ENCODE measurements at places on chromosomes 16 and 17. TPM values are rescaled to one million over a fixed set of nuclear protein-coding genes. Genes with fewer than 3 reads are reported as not detected.

GRCh38 chr17:44360826-44361225 is 2.8 kb downstream of the FAM171A2 start:
- no peak for DNase-seq

GRCh38 chr17:18105027-18105426 is 3.5 kb upstream of the MYO15A start:
- no peak for DNase-seq

DNA sequence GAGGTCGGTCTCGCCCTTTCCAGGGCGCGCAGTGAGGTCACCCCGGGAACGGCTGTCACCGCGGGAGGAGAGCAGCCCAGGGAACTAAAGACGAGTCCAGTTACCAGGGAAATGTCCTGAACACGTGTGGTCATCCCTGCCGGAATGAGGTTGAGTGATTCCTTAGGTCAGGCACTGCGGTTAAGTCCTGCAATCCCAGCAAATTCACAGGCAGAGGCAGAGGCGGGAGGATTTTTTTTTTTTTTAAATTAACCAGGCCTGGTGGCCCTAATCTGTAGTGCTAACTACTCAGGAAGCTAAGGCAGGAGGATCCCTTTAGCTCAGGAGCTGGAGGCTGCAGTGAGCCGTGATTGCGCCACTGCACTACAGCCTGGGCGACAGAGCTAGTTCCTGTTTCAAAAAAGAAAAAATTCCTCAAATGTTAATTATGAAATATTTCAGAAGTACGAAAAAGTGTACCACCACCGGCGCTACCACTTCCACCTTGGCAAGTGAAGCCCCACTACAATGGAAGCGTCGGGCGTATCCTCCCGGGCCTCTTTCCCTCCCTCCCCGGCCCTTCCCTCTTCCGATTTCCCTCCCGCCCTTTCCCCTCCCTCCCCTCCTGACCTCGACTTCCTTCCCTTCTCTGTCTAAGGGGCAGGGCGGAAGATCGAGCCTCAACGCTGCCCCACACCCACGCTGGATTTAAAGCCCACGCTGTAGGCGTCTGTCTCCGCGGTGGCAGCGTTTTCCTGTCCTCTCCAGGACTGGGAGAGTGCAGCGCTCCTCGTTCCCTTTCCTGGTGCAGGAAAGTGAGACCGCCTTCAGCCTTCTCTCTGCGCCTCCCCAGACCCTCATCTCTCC is 27.3 kb downstream of the SLFN11 start:
- no peak for DNase-seq

GRCh38 chr16:89324056-89325010 is 106.8 kb downstream of the ZNF778 start:
- no peak for DNase-seq

DNA sequence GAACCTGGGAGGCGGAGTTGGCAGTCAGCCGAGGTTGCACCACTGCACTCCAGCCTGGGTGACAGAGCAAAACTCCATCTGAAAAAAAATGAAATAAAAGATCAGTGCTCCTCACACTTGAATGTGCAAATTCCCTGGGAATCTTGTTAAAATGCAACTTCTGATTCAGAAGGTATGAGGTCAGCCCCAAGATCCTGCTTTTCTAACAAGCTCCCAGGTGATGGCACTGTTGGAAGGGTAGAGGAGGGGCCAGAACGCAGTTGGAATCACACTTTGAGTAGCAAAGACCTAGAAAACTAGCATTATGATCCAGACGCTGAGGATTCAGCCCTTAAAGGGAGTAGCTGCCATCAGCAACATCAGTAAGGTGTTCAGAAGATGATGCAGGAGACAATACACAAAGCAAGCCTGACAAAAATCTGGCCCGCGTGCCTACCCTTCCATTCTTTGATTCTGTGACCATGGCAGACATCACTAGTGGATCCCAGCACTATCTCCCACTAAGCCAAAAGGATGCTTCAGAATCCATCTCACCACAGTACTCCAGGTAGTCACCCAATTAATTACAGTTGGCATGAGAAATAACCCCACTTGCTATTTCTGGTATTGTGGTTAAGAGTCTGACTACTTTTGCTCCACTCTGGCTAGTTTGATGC is 33.1 kb upstream of the MEIOC start:
- DNase-seq: no peak

DNA sequence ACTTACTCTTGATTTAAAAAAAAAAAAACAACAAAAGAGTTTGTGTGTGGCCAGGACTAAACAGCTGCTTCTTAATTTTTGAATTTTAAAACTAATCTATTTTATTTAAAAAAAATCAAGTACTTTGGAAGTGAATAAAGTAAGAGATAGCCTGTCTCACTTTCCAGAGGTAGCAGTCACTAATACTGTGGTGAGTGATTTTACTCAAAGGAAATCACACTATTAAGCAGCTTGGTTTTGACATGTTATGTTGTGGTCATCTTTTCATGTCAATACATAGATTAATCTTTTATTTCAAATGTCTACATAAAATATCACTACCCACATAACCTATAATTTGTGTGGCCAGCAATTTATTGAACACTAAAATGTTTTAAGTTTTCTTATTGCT is 102.2 kb upstream of the HLF start:
- no peak for DNase-seq

- no peak for DNase-seq
Measured at GRCh38 chr17:17931159-17931558, 41.0 kb downstream of the TOM1L2 start.

Gene MYL11
- polyA plus RNA-seq: 9,236 TPM
